ENCODE measurements at places on chromosomes 12 and 14. TPM values are rescaled to one million over a fixed set of nuclear protein-coding genes. Genes with fewer than 3 reads are reported as not detected.

DNA sequence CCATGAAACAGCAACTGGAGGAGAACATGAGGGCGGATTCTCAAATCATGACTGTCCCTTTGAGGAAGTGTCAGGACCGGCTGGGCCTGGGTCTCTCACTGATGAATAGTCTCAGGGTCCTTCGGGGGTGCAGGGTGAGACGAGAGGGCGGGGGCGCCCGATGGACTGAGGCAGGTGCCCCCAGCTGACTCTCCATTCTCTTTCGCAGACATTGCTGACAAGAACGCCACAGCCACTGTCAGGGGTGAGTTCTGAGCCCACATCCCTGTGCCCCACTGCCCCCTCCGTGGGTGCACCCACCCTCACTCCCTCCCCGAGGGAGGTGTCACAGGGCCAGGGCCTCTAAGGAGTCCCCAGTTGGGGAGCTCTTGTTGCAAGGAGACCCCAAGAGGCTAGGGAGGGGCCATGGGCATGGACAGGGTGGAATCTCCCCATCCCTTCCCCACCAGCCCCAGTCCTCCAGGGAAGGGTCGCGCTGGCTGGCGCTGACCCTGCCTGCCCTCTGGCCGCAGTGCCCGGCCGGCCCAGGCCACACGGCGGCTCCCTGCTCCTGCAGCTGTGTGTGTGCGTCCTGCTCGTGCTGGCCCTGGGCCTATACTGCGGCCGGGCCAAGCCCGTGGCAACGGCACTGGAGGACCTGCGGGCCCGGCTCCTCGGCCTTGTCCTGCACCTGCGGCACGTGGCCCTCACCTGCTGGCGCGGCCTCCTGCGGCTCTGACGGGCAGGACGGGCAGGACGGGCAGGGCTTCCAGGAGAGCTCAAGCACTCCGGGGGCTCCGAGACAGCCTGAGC is 8.7 kb downstream of the C14orf180 start:
- no peak for DNase-seq

GRCh38 chr12:94089891-94090290 is 58.5 kb upstream of the PLXNC1 start:
- no peak for DNase-seq

DNA sequence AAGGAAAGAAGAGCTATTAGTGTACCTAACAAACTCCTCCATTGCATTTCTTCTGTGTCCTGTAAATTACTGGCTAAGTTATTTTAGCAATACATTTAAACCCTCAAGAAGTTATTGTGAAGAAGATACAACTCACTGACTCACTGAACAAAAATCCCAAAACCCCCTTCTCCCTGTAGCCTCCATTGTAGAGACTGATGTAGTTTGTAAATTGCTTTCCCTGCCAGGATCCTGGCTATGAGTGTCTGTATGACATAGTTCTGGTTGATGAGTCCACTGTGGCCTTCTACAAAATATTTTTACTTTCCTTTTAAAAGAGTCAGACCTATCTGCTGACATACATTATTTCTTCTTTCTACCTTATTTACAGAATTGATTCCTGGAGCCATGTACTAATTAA is 155.6 kb downstream of the SLC6A15 start:
- no peak for DNase-seq

DNA sequence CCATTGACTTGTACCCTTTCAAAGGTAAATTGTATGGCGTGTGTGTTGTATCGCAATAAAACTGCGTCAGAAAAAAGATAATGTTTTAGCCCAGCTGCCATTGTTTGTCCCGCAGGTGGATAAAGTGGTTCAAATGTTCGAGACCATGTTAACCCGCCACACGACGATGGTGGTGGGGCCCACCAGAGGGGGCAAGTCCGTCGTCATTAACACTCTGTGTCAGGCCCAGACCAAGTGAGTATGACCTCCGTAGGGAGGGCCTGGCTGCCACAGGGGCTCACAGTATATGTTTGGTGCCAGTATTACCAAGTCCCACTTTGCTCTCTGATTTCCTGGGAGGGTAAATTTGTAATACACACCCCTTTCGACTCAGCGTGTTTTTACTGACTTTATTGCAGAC is 96.9 kb downstream of the DNAH10 start:
- DNase-seq: no peak

GRCh38 chr12:102618197-102618877 is 138.0 kb upstream of the IGF1 start:
- no peak for DNase-seq

- peak; percentile 53 for DNase-seq
Observed at GRCh38 chr12:6752167-6752920, 597 bp downstream of the MLF2 start.

DNA sequence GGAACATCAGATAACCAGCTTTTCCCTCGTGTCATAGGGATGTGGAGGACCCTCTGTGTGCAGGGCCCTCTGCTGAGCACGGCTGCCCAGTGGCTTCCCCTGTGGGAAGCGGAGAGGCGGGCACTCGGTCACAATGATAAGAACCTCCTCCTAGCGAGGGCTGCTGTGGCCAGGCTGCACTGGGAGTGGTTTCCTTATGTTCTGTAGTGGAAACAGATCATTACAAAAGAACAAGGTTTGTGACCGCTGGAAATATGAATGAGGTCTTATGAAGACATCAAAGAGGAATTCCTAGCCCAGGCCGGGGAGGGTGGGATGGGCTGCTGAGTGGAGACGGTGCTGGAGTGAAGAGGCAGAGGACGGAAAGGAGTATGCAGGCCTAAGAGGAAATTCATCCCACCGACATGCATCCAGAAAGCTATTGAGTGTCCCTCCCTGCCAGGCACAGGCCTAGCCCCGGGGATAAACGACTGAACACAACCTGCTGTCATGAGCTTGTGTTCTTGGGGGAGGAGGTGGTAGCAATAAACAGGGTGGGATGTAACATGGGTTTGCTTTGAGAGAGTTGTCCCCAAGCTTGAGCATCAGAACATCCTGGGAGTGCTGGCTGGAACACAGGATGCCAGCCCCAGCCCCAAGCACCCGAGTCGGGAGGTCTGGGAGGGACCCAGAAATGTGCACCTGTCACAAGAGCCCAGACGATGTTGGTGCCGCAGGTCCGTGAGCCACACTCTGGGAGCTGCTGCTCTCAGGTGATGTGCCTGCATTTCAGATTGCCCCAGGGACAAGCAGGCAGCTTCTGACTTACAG is 37.5 kb downstream of the FZD10 start:
- DNase-seq: no peak

DNA sequence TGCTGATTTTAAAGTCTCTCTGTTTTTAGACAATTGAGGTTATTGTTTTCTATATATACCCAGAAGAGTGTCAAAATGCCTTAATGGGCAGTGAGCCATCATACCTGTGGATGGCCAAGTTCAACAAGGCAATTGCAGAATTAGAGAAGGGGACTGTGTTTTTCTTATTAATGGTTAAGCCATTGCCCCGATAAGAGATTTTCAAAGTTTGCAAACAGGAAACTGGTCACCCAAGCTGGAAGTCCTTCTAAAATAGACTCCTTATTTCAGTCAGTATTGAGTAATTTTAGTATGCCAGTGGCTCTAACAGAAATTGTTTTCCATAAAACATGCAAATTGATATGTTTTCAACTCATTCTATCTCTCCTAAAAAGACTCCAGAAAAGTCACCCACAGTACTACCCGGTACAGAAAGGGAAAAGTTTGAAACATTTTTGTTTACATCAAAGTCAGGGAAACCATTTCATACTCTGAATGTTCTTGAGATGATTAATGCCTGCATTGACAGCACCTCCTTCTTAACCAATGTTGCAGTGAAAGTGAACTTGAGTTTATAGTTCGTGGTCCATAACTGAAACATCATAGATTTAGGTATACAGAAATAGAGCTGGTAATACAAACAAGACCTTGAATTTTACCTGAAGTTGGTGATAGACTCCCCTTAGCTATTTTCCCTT is 191.1 kb downstream of the TMX1 start:
- DNase-seq: no peak

DNA sequence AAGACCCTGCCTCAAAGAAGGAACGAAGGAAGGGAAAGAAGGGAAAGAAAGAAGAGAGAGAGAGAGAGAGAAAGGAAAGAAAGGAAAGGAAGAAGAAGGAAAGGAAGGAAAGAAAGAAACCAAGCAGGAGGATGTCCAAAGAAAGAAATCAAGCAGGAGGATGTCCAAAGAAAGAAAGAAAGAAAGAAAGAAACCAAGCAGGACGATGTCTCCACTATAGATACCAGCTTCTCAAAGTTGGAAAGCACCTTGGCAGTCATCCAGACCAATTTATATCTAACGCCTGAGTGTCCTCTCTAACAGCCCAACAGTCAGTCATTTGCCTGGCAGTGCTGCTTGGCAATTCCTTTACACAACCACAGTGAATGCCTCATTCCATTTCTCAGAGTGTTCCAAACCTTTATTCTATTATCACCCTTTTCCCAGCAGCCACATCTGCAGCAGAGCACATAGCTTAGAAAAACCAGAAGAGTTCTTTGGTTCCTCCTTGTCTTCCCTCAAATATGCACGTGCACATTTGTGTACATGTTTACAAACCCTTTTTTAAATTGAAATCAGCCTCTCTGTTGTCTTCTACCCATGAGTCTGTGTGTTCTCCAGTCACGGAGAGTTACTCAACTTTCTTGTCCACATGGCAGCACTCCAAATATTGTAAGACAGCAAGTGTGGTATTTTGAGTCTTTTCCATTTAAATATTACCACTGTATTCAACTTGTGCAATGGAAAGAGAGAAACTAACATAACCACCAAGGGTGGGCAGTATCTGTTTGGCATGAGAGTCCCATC is 138.4 kb downstream of the STXBP6 start:
- no peak for DNase-seq

DNA sequence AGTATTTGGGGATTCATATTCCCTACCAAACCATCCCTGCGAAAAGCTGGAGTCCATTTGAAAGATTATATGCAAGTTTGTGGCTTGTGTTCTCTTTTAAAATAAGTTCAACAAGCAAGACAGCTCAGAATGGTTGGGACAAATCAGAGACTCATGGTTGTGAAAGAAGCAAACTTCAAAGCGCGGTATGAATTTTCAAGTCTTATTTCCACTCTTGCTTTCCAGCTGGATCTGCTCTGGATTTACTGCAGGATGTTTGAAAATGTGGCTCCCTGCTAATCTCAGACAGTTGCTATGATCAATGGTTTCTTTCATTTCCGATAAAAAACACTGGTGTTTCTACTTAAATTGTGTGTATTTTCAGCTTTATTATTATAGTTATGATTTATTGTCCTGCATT is 477.5 kb downstream of the RAD51B start:
- DNase-seq: no peak

HDAC7 gene
- total RNA-seq: 233 TPM

DDN gene
- total RNA-seq: 1.4 TPM

GPRC5A gene
- 0.34 TPM for total RNA-seq

- DNase-seq: no peak
Observed at GRCh38 chr14:32329690-32330285, 690 bp downstream of the AKAP6 start.

DNA sequence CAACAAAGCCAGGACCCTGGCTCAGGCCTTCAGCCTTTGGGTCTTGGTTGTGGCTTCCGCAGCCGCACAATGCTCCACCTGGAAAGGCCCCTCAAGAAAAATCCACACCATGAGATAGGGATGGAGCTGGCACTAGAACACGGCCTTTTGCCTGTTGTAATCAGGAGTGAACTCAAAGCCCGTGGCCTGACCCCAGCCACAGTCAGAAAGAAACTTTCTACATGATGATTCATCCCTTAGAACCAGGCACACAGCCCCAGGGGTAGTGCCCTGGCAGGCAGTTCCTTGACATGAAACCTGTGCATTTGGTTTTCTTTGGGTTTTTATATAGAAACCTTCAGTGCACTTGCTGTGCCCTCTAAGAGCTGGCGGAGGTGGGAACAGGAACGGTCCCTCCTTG is 5.1 kb downstream of the CLMN start:
- peak; percentile 46 for DNase-seq

SRRM4 gene
- not detected for total RNA-seq

KLRG1 gene
- 2.2 TPM for total RNA-seq

TAS2R9 gene
- total RNA-seq: not detected

DEGS2 gene
- 1.8 TPM for total RNA-seq

- no peak for DNase-seq
Observed at GRCh38 chr14:105440992-105441391, 21.4 kb downstream of the MTA1 start.

DNA sequence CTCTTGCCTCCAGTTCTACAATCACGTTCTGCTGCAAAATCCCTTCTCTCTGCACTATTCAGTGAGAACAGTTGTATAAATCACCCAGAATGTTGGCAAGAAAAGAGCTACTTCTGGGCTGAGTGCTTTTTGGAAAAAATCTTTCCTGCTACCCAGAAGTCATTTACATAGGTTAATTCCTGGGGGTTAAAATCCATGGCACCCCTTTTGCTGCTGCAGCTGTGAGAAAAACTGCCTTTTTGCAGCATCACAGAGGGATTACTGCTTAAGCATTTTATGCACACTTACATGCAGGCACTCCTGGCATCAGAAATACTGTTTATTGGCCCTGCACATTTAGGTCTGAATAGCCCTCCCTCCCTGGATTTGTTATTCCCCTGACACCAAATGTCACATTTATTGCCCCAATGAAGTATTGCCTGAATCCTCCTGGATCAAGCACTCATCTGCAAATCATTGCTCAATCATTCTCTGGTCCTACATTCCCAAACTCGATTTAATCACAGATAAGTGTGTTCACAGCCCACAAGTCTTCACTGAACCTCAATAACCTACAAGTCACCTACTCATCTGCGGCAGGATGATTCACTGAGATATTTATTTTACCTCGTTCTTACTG is 43.1 kb upstream of the CCDC196 start:
- no peak for DNase-seq

DNA sequence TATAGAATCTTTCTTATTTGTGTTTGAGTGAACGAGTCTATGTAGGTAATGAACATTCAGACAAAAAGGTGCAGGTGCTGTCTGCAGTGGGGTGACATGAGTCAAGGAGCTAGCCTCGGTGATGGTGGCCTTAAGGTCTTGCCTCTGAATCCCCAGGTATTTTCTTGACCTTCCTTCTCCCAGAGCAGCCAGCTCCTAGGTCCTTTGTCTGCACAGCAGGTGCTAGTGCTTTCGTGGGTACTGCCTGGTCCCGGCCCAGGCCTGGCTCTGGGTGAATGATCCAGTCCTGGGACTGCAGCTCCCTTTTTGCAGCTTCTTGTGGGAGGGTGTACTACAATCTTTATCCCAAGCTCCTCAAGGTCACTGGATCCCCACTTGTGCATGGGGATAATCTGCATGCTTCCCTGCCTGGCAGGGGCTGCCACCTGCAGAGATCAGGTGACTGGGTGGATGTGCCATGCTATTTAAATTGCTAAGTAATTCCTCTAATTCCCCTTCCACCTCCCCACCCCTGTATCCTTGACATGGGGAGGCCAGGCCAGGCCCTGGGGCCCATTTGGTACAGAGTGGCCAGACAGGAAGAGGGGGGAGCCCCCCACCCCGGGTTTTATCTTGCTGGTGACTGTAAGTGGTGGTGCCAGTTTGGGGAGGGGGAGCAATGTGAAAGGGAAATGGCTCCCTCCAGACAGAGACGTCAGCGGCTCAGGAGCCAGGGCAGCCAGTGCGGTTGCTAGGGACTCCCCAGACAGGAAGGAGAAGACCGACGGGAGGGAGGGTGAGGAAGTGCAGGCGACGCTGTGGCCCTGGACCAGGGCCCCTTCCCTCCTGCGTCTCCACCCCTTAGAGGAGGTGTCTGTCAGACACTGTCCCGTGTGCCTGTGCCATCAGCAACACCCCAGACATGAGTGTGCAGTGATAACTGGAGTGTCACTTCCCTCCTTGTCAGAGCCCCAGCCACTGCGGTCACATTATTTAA is 6.7 kb downstream of the VASH1 start:
- peak; percentile 72 for DNase-seq

- DNase-seq: no peak
Observed at GRCh38 chr14:104966981-104967385, 11.2 kb downstream of the AHNAK2 start.

GRCh38 chr14:90483571-90483974 is 86.7 kb downstream of the CALM1 start:
- peak; percentile 17 for DNase-seq

SPPL3 gene
- 24.7 TPM for total RNA-seq

All from activated naive CD8-positive, alpha-beta T cell treated with anti-CD3 and anti-CD28 coated beads for 36 hours (primary cell).